ENCODE measurements at places on chromosomes 13 and 19.

- DNase-seq = no peak
These were observed 123.2 kb downstream of the ENOX1 start for GRCh38 chr13:43663474-43664090.

- DNase-seq = no peak
These were observed 33.0 kb upstream of the TPM4 start for GRCh38 chr19:16043156-16043757.

- DNase-seq = no peak
These were observed 8.1 kb upstream of the TSHZ3 start for GRCh38 chr19:31357315-31357673.

- no peak for DNase-seq
These were observed 446.0 kb downstream of the EFNB2 start for GRCh38 chr13:106089261-106089980.

GRCh38 chr19:18865106-18865972 lies 30.6 kb downstream of the CERS1 start:
- no peak for DNase-seq

GRCh38 chr19:3778899-3779723 lies 7.1 kb downstream of the MATK start:
- DNase-seq = no peak

DNA sequence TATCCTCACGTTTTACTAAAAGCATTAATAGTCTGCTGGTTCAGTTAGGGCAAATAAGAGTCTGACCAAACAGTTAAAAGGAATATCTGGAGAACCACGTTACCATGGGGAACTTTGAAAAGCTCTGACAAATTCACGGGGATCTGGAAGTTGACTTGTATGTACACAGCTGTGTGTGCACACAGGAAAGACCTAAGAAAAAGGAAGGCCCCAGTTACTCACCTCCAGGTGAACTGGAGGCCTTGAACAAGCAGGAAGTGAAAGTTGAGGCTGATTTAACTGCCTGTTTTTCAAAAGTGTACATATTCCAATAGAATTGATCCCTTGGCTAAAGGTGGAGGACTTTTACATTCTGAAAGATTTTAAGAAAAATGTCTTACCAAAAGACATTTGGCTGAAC lies 1891.6 kb upstream of the PCDH20 start:
- DNase-seq = no peak

DNA sequence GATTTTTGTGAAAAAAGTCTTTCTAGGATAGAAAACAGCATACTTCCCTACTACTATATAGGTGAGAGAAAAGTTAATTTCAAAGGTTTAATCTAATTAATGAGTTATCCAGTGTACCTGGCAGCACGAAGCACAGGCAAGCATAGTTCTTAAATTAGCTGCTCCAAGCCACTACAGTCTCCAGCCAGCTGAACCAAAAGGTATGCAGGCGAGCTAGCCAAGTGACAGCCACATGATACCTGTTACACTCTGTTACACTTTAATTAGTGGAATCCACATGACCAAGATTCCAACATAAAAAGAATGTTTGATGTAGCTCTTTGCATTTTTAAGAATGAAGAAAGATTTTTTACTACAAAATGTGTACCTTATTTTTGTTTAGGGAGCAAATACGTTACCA lies 15.5 kb downstream of the SLC25A30 start:
- no peak for DNase-seq
